Smooth muscle cell of the brain vasculature (primary cell): ENCODE measurements at places on chromosomes 1 and 21.

- DNase-seq = no peak
Measured at GRCh38 chr1:182357171-182357570, 34.4 kb downstream of the GLUL start.

DNA sequence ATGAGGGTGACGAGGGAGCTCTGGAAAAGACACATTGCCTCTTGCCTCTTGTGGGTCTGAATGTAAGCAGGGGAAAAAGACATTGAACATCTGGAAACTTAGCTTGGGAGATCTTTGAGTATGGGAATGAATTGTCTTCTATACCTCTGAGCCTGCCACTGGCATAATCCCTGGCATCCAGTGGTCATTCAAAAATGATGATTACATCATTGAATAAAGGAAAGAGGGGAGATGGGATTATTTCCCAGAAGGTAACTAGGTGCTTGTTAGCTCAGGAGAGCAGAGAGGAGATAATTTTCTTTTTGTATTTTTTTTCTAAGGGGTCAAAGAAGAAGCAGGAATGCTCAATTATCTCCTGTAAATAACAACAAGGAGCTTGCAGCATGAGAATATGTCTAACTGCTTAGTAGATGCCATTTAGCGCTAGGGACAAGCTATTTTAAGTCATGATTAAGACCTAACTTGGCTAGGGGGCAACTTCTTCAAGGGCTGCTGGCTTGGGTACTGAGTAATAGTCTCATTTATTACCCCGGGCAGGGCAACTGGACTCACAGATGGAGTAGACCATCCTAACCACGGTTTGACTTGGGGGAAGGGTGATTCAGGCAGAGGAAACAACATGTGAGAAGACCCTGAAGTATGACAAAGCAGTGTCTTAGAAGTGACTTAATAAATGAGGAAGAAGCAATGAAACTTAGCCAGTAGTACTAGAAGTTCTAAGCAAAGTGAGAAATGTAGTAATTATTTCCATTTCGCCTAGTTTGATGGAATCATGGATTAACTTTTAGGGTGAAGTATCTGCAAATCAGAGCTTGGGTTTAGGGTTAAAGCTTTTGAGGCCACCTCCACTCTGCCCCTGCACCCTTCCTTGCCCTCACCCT, 11.0 kb upstream of the XCL2 start:
- DNase-seq = no peak

DNA sequence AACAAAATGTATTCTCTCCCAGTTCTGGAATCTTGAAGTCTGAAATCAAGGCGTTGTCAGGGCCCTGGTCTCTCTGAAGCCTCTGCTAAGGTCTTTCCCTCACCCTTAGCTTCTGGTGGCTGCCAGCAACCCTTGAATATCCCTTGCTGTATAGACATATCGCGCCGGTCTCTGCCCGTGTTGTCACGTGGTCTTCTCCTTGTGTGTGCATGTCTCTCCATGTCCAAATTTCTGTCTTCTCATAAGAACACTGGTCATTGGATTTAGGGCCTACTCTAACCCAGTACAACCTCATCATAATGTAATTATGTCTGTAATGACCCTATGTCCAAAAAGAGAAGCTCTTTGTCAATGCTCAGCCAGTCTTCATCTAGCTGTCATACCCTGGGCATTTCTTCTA, 85.7 kb upstream of the ETS2 start:
- DNase-seq = no peak

DNA sequence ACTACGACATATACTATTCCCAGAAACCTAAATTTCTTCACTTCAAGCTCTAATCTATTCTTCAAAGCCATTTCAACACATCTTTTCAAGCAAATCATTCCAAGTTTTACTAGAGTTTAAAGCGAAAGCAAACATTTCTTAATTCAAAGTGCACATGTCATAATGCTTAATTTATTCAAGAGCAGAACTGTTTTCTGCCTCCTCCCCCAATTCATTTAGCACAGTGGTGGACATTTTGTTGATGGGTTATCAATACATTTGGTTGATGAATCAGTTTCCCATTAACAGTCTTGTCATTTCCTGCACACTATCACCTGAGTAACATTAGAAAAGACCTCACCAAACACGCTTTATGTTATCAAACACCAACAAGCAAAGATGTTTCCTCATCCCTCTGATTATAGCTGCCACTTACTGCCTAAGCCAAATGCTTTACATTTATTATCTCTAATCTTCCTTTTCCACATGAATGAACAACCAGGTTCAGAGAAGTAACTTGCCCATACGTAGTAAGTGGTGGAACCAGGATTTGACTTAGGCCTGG, 2.0 kb downstream of the SRSF4 start:
- DNase-seq = no peak

- no peak for DNase-seq
Measured at GRCh38 chr1:178818416-178818815, 52.5 kb downstream of the ANGPTL1 start.

DNA sequence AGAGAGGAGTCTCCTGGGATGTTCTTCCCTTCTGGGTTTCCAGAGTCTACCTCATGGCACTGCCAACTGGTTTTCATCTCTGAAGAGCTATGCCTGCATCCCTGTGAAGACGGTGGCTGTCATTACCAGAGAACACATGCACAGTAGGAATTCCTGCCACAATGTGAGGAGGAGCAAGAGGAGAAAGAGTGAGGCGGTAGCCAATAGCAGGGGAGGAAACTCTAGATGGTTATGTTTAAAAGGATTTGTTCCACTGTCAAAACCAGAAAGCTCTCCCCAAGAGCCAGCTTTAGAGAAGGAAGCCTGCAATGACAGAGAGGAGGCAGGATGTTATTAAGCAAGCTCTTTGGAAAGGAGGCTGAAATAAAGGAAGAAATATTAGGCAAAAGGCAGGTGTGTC, 12.3 kb downstream of the LMX1A start:
- DNase-seq = no peak

DNA sequence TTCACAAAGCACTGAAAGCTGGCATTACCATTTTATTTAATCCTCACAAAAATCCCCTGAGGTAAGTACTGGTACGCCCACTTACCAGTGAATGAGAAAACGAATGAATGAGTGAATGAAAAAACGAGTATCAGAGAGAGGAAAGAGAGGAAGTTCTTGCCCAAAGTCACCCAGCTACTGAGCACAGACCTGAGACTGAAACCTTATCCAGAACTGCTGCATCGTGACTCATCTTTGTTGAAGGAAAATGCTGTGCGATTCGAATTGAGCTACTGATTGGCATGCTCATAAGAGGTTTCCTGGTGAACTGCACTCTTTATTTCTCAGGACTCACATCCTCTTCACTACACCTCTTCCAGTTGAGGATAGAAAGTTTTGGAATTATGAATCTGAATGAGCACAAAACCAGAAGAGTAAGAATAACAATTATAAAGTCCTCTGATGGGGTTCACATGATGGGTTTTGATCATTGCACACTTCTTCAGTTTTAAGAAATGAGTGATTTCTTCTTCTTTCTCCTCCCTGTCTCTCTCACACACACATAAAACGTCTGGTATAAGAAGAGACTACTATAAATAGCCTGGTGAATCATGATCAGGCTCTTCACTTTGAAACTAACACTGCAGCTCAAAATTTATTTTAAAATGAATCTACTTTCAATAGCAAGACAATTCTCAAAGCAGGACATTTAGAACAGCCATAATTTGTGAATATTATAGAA, 32.1 kb downstream of the IL12RB2 start:
- DNase-seq = peak; percentile 39

- no peak for DNase-seq
Measured at GRCh38 chr1:149884433-149885338, 14.7 kb upstream of the BOLA1 start.

GRCh38 chr1:23807453-23807852, 6.9 kb upstream of the GALE start:
- no peak for DNase-seq

DNA sequence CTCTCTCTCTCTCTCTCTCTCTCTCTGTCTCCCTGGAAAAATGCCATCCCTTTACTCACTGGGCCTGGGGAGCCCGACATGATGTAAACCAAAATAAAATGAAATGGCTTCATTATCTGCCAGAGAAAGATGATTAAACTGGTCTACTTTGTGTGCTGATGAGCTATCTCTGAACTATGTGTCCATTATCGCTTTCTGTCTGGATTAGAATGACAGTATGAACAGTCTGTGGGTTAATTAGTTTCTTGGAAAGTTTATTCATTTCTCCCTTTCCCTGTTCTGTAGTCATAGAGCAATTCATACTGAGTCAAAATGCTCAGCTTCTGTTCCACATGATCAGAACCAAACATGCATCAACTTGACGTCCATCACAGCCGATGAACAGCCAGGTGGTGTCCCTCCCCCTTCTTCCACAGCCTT, 72.4 kb upstream of the KCND3 start:
- no peak for DNase-seq

DNA sequence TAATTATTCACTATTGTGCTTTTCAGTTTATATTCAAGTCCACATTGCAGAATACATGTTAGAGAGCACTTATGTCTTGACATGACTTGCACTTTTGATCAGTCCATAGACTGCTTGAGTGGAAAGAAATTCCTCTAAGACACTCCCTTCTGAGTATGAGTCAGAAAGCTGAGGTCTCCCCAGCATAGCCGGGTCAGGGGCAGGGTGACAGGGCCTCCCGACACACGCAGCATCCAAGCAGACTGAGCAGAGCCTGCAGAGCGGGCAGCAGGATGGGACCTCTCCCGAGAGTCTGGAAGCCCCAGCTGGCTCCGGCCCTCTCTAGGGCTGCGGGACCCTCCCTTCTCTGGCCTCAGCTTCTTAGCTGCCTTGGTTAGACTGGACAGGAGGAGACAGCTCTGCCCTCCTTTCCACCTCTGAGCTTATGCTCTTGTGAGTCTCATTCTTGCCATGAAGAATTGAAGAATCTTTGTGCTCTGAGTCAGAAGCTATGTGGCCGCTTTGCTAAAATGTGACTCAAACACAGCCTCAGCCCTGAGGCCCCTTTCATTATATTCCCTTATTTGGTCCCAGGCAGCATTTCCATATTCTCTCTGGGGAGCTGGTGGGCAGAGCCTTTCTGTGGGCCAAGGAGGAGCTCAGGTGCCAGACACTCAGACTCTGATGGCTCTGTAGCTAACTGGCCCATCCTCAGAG, 11.2 kb upstream of the CAPN2 start:
- peak; percentile 75 for DNase-seq

- DNase-seq = no peak
Measured at GRCh38 chr1:100585786-100586185, 47.8 kb downstream of the GPR88 start.

- DNase-seq = no peak
Measured at GRCh38 chr1:46673749-46674182, 2.1 kb downstream of the TEX38 start.

DNA sequence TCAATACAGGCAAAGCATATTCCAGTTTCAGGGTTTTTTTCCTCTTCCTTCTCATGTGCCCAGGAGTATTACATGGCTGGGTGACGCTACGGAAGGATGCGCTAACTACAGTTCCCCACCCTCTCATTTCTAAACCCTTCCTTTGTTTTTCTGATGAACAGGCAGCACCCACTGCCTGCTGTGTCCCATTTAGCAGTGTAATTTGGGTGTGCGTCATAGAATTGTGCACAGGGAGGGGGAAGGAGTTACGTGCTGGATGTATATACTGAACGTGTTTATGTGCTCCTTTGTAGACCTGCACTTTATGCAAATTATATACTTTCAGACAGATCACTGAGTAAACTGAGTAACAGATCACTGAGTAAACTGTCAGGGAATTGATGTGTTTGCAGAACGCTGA, 44.5 kb downstream of the ELAPOR1 start:
- DNase-seq = no peak

GRCh38 chr21:33974513-33975468, 59.2 kb upstream of the ATP5PO start:
- no peak for DNase-seq

DNA sequence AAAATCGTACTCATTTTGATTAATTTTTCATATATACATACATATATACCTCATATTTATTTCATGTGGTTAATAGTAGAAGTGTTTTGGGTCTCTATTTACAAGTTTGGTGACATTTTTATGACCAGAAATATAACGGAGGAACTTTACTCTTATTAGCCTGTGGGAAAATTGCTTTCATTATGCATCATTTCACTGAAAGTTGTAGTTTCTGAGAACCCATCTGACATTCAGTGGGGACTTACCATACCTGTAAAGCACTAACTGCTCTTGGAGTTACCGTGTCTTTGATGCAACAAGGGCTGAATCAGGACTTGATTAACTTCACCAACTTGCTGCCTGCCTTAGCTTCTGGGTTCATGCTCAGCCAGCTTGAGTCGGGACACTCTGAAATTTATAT, 49.9 kb upstream of the ITPKB start:
- no peak for DNase-seq
